ENCODE measurements at places on chromosomes 6 and 20. TPM values are rescaled to one million over a fixed set of nuclear protein-coding genes. Genes with fewer than 3 reads are reported as not detected.

Gene GPLD1
- total RNA-seq, result 3.8 TPM

Gene C6orf52
- 3.7 TPM for total RNA-seq

Gene DEFB132
- not detected for total RNA-seq

DNA sequence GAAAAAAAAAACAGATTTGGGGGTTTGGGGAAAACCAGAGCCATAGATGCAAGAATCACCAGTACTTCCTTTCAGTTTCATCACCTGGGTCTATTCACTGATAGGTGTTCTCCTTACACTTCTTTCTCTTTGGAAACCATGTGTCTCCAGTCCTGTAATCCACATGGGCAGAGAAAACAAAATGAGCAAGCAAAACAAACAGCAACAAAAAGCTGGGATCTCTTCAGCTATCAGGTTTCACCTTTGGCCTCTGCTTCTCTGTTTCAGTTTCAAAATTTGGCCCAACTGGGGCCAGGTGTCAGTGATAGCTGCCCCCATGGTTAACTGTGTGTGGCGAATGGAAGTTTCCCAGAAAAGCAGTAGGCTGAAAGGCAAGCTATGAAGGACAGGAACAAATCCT lies 220.0 kb upstream of the THBS2 start:
- no peak for DNase-seq
- H3K4me1 ChIP-seq, result no peaks in the 10 kb centered on the region
- H3K36me3 ChIP-seq, result peaks cover 4% of the 10 kb centered on the region
- no peak overlapping the region for H3K4me3 ChIP-seq
- no peaks in the 10 kb centered on the region for H3K27me3 ChIP-seq
- no peak overlapping the region for H3K27ac ChIP-seq

Gene C4A
- total RNA-seq, result 9.7 TPM

- H3K36me3 ChIP-seq, result peaks cover 7% of the 10 kb centered on the region
- peak overlapping the region; percentile 62 for H3K27ac ChIP-seq
- H3K27me3 ChIP-seq, result no peaks in the 10 kb centered on the region
- peak; percentile 45 for DNase-seq
Observed at GRCh38 chr6:111642463-111643158, 36.9 kb upstream of the TRAF3IP2 start.

All from type B pancreatic cell (in vitro differentiated cells).